ENCODE measurements at places on chromosomes 1 and 21.
A peak's percentile ranks its signal among the peaks of the same experiment; 100 is the strongest.

DNA sequence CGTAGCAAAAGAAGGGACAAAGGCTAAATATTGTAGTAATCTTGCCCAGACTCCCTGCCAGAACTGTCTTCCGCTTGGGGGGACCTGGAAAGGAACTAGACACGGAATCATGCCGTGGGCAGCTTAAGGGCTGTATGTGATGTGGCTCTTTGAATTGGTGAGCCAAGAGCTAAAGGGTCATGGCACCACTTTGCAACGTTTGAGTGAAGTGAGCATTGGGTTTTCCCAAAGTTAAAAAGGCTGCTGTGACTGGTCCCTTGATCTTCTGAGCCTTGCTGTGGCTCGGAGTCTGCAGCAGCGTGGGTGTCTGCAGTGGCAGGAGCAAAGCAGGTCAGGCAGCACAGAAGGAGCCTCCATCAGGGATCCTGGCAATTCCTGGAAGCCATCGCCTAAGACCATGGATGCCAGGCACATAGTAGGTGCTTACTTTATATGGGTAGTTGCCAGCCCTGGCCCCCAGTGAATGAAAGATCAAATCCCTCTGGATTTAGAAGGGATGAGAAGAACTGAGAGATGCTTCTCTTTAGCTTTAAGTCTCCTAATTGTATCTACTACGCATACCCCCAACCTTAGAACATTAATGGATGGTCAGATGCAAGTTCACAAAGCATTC lies 1.8 kb downstream of the SMYD2 start:
- DNase-seq, result no peak

GRCh38 chr1:150553392-150554085 lies 4.3 kb downstream of the ADAMTSL4 start:
- no peak for DNase-seq

GRCh38 chr1:211548321-211549091 lies 30.5 kb downstream of the SLC30A1 start:
- no peak for DNase-seq

- DNase-seq, result peak; percentile 41
Measured at GRCh38 chr1:68358439-68358838, 91.3 kb downstream of the RPE65 start.

GRCh38 chr1:179941454-179941853 lies 13.2 kb upstream of the CEP350 start:
- DNase-seq, result no peak

GRCh38 chr1:212104586-212105325 lies 69.2 kb downstream of the DTL start:
- no peak for DNase-seq

- DNase-seq, result peak; percentile 69
Measured at GRCh38 chr1:15501208-15502032, 22.6 kb downstream of the CASP9 start.

- no peak for DNase-seq
Measured at GRCh38 chr1:61152066-61152465, 69.7 kb downstream of the NFIA start.

DNA sequence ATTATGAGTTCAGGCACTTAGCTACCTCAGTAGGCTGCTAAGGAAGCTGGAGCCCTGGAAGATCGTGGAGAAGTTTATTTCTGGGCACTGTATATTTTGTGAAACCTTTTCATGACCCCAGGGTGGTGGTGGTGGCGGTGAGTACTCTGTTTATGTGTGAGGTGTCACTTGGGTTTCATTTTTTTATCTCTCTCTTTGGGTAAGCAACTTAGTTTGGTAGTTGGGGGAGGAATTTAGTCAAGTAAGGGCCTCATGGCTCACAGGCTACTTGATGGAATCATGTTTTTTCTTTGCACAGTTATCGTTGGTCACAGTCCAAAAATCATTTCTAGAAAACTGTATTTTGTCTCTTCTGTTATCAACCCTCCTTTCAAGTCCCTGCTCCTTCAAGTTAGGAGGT lies 33.9 kb downstream of the C1orf141 start:
- no peak for DNase-seq

DNA sequence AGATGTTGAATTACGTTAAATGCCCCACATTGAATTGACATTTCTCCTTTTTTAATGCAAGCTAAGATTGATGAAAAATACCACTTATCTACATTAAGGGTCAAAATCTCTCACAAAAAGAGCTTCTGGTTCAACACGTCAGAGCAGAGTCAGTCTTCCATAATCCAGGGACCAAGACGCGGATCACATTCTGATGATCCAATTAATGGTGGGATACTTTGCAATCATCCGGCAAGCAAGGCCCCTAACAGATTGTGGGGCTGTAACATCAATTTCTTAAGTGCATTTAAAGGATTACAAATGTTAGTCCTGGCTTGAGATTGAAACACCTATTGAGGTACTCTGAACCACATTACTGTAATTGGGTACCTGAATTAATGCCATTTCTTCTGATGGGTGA lies 120.2 kb upstream of the ESRRG start:
- DNase-seq, result no peak

GRCh38 chr1:5688081-5689077 lies 303.8 kb downstream of the NPHP4 start:
- no peak for DNase-seq

DNA sequence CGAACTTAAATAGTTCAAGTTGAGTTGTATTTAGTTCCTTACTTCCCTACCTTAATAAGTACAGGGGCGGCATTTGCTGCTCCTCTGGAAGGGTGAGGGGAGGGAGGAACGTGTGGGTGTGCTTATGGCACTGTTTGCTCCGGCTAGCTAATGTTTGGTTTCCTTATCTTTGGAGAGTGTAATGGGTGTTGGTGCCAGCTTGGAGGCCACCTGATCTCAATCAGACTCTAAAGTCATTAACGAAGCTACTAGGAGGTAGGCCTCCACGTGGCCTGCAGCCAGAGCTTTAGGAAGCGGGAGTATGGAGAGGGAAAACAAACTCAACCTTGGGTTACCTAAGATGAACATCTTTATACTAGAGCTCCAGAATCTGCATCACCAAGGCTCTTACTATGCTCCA lies 43.0 kb upstream of the RAP1A start:
- no peak for DNase-seq

- DNase-seq, result no peak
Measured at GRCh38 chr1:220219865-220220698, 52.2 kb downstream of the RAB3GAP2 start.

- peak; percentile 79 for DNase-seq
Measured at GRCh38 chr21:27693376-27693775, 726.5 kb upstream of the ADAMTS5 start.

- peak; percentile 36 for DNase-seq
Measured at GRCh38 chr1:236035681-236036101, 29.2 kb downstream of the NID1 start.

DNA sequence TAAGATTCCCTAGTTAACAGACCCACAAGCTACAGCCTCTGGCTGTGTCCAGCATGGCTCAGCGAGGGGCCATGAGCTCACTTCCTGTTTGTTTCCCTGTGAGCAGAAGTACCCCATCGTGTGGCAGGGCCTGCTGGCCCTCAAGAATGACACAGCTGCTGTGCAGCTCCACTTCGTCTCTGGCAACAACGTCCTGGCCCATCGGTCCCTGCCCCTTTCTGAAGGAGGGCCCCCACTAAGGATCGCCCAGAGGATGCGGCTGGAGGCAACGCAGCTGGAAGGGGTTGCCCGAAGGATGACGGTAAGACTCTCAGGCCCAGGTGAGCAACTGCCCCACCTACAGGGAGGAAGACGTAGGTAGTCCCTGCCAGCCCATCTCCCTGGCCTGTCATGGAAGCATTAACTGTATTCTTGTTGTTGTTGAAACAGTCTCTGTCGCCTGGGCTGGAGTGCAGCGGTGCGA lies 38.2 kb downstream of the ZBTB17 start:
- DNase-seq, result peak; percentile 62

DNA sequence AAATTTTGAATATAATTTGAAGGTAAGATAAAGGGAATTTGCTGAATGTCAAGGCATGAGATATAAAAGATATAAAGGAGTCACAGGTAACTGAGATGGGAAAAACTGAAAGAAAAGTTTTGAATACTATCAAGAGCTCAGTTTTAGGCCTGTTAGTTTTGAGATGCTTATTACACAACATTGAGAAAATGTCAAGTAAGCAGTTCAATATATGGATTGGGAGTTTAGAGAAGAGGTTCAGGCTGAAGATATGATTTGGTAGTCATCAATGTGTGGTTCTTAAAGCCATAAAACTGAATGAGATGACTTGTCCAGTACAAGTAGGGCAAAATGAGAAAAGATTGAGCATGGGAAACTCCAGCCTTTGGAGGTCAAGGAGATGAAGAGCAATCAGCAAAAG lies 4.7 kb upstream of the RNPC3 start:
- no peak for DNase-seq

DNA sequence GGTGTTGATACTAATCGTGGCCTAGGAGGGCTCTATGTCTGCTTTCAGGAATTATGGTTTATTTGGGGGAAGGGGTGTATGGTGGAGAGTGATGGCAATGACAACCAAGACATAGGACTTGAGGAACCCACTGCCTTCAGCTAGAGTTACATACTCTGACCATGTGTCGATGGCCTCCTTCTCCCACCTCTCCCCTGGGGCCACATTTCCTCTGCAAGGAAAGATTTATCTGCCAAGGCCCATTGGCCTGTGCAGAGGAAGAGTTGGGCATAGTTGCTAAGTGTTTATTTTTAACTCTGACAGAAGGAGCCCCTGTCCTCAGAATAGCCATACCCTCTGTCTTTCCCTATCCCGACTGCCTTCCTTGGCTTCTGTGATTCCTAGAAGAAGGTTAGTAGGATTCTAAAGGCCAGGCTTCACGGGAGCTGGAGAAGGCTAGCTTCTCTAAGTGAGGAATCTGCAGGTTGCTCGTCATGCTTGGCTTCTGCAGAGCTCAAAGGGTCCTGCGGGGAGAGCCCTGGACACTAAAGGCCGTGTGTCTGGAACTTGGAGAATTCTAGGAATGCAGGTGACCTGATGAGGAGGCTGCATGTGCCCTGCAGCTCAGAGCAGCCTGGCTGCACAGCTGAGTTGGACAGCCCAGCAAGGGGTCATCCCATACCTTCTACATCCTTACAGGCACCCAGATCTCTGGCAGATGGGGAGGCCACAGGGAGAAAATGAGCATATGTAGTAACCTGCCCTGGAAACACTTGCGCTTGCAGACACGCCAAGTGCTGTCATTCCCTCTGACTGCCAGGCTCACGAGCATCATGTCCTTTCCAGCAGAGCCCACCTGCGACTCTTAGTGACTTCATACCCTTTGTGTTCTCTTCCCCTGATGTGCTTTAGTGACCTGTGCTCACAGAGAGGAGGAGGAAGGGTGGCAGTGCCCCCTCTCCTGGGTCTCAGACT lies 9.7 kb downstream of the MAPKAPK2 start:
- no peak for DNase-seq

DNA sequence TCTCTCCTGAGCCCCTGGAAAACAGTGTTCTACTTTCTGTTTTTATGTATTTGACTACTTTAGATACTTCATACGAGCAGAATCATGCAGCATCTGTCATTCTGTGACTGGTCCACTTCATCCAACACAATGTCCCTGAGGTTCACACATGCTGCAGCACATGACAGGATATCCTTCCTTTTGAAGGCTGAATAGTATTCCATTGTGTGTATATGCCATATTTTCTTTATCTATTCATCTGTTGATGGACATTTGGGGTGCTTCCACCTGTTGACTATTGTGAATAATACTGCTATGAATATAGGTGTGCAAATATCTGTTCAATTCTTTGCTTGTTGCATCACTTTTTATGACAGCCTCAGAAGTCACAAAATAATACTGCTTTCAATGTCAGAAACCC lies 55.8 kb downstream of the SH3GLB1 start:
- DNase-seq, result no peak

DNA sequence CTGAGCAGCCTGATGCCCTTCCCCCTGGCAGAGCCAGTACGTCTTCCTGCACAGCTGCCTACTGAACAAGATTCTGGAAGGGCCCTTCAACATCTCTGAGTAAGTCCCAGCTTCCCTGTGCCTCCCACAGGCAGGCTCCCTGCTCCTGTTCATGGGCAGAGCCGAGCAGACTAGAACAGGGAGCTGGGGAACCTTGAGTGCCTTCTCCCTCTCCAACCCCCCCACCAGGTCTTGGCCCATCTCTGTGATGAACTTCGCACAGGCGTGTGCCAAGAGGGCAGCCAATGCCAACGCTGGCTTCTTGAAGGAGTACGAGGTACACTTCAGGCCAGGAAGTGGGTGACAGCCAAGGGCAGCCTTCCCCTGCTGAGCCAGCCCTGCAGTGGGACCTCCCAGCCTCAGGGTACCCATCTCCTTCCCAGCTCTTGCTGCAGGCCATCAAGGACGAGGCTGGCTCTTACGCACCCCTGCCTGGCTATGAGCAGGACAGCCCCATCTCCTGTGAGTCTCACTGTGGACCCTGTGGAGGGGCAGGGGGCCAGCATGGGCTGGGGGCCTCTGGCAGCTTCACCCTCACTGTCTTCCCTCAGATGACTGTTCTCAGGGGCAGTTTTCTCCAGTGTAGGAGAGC lies 6.4 kb upstream of the LGR6 start:
- DNase-seq, result no peak

DNA sequence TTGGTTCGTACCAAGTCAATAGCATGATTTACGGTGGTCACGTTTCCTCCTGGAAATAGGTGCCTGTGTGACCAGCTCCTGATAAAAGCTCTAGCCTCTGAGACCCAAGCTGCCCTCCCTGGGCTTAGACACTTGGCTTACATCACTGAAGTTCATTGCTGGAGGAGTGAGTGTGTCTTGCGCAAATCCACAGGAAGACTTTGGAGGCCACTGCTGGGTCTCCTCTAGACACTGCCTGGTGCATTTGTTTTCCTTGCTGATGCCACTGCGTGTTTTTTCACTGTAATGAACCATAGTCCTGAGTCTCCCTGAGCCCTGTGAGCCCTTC lies 230.6 kb downstream of the DSCAM start:
- no peak for DNase-seq

DNA sequence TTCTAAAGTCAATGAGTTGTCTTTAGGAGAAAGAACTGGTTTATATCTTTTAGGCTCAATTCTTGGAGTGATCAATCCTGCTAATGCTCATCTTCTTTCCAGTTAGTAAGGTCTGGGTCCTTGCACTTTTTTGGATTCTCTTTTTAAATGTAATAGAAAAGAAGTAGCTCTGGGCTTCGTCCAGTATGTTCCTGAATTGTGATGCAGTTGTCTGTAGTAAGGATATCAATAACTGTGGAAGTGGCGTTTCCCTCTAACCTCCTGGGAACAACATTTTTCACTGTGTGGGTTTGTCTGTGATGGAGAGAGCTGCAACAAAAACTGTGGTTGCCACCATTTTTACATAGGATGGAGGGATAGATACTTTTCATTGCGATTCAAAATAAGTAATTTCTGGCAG lies 367.2 kb downstream of the USP25 start:
- DNase-seq, result no peak

GRCh38 chr21:21001591-21002100 lies 3.4 kb downstream of the NCAM2 start:
- no peak for DNase-seq

GRCh38 chr1:221150996-221151395 lies 271.8 kb downstream of the HLX start:
- DNase-seq, result no peak

DNA sequence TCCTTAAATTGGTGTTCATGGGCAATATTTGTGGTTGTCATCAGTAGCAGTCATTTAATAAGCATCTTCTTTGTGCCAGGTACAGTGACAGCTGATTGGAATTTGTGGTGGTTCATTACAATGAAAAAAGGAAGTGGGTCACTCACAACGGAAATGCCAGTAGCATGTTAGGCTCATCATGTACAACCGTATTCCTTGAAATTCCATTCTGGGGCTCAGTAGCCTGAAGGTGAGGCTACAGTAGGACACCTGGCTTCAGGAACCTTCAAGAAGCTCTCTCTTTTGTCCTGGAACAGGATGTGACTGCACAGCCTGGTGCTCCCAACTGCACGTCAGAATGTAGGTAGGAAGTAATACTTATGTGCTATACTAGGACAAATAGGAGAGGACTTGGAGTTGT lies 93.9 kb downstream of the ST3GAL3 start:
- DNase-seq, result no peak

Data from cardiac fibroblast (primary cell).